ENCODE measurements at places on chromosomes 1 and 21. TPM values are rescaled to one million over a fixed set of nuclear protein-coding genes. Genes with fewer than 3 reads are reported as not detected.

F13B gene
- not detected for total RNA-seq

RNU1-2 gene
- under 0.01 TPM for total RNA-seq

SYTL1 gene
- 23.1 TPM for total RNA-seq

RPTN gene
- total RNA-seq = not detected

OLIG2 gene
- not detected for total RNA-seq

KRTAP20-3 gene
- total RNA-seq = not detected

LYPD8 gene
- not detected for total RNA-seq

TRNP1 gene
- 4.5 TPM for total RNA-seq

ARHGEF10L gene
- 39.9 TPM for total RNA-seq

SH2D1B gene
- 0.62 TPM for total RNA-seq
